H1 (cell line): ENCODE measurements at places on chromosomes 1 and 21. TPM values are rescaled to one million over a fixed set of nuclear protein-coding genes. Genes with fewer than 3 reads are reported as not detected.

GRCh38 chr1:26094677-26095383 is 16.8 kb upstream of the PDIK1L start:
- H3K27ac ChIP-seq: no peak overlapping the region
- no peak overlapping the region for H3K4me3 ChIP-seq
- peaks cover 10% of the 10 kb centered on the region for H3K4me1 ChIP-seq

DNA sequence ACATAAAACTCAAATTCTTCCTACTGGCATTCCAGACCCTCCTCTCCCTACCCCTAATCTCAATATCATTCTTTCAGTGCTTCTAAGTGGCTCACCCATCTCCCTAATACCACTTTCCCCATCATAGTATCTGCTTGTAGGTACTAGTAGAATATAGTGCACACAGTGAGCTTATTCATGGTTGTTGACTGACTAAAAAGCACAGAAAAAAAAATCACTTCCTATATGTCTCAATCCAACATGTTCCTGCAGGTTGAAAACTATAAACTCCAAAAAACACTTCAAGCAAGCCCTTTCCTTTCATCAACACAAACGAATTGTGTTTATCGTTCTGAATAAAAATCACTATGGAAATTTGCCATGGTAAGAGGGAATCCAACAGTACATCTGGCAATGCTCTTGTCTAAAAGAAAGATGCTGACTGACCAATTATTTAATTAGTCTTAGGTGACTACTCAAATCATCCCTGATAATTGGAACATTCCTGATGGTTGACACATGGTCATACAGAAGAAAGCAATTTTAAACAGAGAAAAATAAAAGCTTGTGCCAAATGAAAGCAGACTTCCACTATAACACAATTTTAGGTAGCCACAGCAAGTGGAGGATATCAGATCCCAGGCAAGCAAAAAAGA is 87.1 kb downstream of the NDUFS5 start:
- H3K4me3 ChIP-seq: no peak overlapping the region
- no peak overlapping the region for H3K27ac ChIP-seq
- H3K36me3 ChIP-seq: no peaks in the 10 kb centered on the region
- H3K4me1 ChIP-seq: no peaks in the 10 kb centered on the region; the same call in 1 of the 2 replicates
- H3K27me3 ChIP-seq: no peaks in the 10 kb centered on the region
- no peak for DNase-seq

- H3K4me1 ChIP-seq: no peaks in the 10 kb centered on the region
- no peak overlapping the region for H3K4me3 ChIP-seq
- H3K27ac ChIP-seq: no peak overlapping the region
- DNase-seq: no peak
Measured at GRCh38 chr1:52520148-52520547, 32.7 kb downstream of the TUT4 start.

- H3K4me3 ChIP-seq: peak overlapping the region; percentile 65
- H3K27me3 ChIP-seq: no peaks in the 10 kb centered on the region
- DNase-seq: no peak
- H3K27ac ChIP-seq: peak overlapping the region; percentile 86
- no peaks in the 10 kb centered on the region for H3K36me3 ChIP-seq
Measured at GRCh38 chr1:8701794-8702471, 115.5 kb downstream of the RERE start.

RCC2 gene
- 229 and 389 TPM in 2 replicates for polyA plus RNA-seq

DNA sequence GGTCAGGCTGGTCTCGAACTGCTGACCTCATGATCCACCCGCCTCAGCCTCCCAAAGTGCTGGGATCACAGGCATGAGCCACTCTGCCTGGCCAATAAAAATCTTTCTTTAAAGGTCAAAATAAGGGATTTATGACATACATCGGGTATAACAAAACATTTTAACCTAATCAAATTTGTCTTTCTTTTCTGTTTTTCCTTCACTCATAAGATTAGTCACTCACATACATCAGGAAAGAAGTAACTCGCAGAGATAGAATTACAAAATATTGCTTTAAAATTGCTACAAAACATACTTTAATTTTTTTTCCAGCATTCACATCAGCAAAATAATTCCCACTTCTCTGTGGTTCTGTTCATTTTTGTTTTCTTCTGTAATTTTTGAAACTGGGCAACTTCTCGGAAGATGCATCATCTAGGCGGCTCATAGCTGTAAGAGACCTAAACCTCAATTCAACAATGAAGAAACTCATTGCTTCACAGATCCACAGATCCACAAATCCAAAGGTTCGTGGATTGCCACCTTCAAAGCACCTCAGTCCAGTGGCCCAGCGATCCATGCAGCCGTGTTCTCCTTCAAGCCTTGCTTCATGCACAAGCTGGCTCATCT is 39.7 kb downstream of the NEK2 start:
- H3K4me1 ChIP-seq: no peaks in the 10 kb centered on the region
- H3K27me3 ChIP-seq: no peaks in the 10 kb centered on the region
- H3K27ac ChIP-seq: no peak overlapping the region
- no peak overlapping the region for H3K4me3 ChIP-seq
- no peaks in the 10 kb centered on the region for H3K36me3 ChIP-seq

NAV1 gene
- polyA plus RNA-seq: 9.9 and 12.2 TPM in 2 replicates

DNA sequence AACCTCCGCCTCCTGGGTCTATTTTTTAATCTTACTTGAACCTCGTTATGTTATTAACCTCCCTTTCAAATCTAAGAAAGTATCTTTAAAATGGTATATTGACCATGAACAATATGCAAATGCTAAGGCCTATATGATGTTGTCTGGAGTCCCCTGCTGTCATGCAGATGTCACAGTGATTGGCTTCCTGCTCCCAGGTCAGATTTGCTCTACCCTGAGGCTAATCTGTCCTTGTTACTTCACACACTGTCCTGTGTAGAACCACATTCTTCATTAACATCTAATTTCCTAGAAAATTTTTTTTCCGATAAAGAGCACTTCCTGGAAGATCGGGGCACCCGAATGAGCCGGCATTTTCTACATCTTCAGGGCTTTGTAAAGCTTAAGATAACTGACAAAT is 306.6 kb downstream of the MRPL39 start:
- H3K36me3 ChIP-seq: no peaks in the 10 kb centered on the region
- no peak overlapping the region for H3K4me3 ChIP-seq

GRCh38 chr1:161098210-161099068 is at the start of gene KLHDC9:
TSS of gene KLHDC9 (plus strand) at chr1:161098361. CDS start at chr1:161098536, 175 bp downstream.
- no peak for DNase-seq
- no peaks in the 10 kb centered on the region for H3K4me1 ChIP-seq
- no peaks in the 10 kb centered on the region for H3K27me3 ChIP-seq
- no peak within 1 kb of the TSS for H3K27ac ChIP-seq
- peak within 1 kb of the TSS; percentile 75 for H3K4me3 ChIP-seq
